ENCODE measurements at places on chromosomes 4 and X.

DNA sequence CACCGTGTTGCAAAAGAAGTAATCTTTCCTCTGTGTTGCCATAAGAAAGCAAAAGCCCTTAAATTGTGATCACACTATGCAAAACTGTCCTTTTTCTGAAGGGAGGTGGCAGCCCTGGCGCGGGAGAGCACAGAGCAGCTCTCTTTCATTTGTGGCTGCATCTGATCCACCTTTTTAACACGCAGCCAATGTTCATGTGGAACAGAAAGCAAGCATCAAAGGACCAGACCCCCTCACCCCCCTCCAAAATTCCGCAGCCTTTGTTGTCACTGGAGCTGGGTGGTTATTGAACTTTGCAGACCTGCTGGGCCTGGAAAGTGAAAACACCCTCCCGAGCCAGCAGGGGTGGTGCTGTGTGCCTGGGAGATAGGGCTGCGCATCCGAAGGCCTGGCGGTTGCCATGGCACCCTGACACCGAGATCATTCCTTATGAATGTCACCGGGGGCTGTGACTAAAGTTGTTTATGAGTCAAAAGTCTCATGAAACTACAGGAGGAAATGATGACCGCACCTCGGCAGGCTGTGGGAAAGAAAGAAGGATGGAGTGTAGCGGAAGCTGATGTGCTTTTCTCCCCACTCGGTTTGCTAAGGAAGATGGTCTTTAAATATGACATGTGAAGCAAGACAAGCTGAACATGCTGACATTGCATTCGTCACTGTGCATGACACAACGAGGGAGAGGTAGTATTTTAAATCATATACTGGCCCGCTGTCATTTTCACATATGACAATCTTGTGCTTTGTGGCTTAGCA lies 367.4 kb downstream of the UNC5C start:
- no peak for DNase-seq

DNA sequence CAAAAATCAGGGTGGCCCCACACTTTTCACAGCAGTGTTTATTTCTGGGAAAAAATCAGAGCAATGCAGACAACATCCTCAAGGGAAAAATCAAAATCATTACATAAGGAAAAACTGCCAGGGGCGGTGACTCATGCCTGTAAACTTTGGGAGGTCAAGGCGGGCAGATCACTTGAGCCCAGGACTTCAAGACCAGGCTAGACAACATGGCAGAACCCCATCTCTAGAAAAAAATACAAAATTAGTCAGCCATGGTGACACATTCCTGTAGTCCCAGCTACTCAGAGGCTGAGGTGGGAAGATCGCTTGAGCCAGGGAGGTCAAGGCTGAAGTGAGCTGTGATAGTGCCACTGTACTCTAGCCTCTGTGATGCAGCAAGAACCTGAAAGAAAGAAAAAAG lies 102.8 kb downstream of the NAF1 start:
- DNase-seq = peak; percentile 27

DNA sequence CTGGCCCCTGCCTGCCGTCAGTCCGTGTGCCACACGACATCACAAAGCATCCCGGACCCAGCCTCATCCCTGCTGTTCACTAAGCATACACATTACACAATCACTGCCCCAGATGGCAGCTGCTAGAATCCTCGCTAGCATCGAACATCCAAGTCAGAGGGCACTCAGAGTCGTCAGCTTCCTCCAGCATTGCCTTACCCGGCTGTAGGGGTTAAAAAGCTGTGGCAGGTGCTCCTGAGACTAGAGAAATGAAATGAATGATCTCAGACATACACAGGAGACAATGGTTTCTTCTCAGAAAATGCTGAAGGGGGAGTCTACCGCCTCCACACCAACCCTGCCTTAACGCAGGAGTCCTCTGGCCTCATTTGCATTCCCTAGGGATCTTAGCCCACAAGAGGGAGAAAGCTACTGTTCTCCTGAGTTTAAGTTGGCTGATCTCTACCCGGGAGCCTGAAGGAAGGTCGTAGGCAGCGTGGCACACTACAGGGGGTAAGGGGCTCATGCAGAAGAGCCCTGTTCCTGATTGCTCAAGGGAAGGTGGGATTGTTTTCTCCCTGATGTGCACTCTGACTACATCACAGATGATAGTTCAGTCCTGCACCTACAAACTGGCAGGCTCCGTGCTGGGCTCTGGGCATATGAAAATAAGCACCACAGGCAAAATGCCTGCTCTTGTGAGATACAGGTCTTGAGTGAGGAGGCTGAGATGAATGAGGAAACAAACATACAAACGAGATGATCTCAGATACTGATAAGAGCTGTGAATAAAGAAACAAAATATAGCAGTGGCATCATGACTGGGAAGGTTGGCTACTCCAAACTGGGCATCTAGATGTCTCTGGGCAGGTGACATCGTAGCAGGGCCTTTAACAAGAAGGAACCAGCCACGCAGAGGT lies 2.6 kb upstream of the KIAA0232 start:
- DNase-seq = no peak

DNA sequence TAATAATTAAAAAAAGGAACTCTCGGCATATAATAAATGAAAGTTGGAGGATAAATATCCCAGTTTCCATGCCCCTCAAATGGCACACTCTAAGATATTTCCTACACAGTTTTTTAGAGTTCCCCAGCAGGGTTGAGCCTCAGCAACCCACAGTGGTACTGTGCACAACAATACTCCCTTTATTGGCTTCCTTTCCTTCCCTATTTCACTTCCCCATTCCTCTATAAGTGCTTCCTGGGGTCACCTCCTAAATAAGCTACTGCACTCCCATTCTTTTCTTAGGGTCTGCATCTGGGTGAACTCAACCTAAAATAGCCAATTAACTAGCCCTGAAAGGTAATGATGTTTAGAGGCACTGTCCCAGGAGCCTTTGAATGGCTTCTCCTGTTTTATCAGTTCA lies 76.4 kb upstream of the NHS start:
- DNase-seq = no peak

DNA sequence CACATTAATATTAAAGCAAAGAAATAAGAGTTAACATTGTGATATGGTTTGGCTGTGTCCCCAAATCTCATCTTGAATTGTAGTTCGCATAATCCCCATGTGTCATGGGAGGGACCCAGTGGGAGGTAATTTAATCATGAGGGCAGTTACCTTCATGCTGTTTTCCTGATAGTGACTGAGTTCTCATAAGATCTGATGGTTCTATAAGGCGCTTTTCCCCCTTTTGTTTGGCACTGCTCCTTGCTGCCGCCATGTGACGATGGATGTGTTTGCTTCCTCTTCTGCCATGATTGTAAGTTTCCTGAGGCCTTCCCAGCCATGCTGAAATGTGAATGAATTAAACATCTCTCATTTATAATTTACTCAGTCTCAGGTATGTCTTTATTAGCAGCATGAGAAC lies 153.8 kb upstream of the GALNT7 start:
- DNase-seq = no peak

GRCh38 chr4:121219227-121219626 lies 55.1 kb upstream of the TNIP3 start:
- DNase-seq = no peak

DNA sequence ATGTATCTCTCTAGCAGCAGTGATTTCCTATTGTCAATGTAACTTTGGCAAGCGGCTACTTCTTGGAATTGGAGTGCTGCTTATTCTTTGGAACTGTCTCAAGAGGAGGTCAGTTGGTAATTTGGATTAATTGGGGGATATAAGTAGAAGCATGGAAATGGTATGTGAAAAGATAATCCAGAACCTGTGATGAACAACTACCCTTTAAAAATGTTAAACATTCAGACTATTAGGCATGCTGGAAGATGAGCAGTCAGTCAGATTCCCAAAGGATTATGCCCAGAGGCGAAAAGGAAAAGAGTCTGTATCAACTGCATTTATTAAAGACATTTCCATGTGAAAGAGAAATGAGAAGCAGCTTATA lies 62.5 kb downstream of the SEC24D start:
- no peak for DNase-seq

- no peak for DNase-seq
Measured at GRCh38 chr4:118758293-118758692, 73.1 kb downstream of the METTL14 start.

DNA sequence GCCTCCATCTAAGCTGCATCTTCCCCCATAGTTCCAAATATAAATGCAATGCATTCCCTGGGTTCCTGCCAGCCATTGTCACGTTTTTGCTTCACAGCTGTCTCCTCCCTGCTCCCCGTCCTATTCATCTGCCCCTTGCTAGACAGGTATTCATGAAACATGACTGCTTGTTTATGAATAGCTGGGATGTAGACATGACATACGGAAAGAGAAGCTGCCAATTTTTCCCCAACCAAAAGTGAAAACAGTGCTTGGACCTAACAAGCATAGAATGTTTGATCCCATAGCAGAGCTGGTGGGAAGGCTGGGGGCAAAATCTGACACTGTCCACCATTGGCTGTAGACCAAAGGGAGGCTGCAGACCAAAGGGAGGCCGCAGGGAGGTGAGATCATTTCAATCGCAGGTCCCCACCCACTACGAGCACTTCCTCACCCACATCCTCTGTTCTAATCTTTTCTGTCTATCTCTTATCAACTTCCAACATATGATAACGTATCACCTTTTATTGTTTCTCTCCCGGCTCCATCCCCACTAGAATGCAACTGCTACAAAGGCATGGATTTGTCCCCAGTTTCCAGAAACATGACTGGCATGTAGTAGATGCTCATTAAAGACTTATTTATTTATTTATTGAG lies 8.5 kb upstream of the GYG2 start:
- peak; percentile 9 for DNase-seq

DNA sequence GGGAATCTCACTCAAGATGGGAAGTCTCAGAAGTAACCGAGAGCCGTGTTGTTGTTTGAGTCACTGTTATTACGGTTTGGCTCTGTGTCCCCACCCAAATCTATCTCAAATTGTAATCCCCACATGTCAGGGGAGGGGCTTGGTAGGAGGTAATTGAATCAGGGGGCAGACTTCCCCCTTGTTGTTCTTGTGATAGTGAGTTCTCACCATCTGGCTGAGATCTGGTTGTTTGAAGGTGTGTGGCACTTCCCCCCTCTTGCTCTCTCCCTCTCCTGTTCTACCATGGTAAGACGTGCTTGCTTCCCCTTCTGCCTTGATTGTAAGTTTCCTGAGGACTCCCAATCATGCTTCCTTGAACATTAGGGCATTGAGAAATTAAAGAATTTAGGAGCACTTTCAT lies 37.0 kb downstream of the HAND2 start:
- no peak for DNase-seq

DNA sequence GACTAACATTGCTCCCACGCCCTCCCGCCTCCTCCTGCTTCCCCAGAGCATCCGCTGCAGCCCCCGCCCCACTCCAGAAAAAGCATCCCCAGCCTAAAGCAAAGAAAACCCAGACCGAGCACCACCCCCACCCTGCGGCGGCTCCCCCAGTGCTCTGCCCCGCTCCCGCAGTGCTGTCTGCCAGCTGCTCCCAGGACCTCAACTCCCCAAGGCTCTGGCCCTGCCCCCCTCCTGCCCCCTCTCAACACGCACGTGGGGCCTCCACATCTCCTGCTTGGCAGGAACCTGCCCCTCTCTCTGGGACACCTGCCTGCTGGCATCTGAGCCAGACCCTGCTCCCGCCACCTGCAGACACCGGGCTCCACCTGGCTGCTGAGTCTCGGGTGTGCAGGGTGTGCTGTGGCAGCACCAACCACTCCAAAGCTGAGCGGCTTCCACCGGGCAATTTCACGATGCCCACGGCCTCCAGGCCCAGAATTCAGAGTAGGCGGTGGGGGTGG lies 79.4 kb downstream of the FAM53A start:
- DNase-seq = no peak

GRCh38 chrX:13103188-13103913 lies 58.9 kb upstream of the FAM9C start:
- DNase-seq = peak; percentile 30

DNA sequence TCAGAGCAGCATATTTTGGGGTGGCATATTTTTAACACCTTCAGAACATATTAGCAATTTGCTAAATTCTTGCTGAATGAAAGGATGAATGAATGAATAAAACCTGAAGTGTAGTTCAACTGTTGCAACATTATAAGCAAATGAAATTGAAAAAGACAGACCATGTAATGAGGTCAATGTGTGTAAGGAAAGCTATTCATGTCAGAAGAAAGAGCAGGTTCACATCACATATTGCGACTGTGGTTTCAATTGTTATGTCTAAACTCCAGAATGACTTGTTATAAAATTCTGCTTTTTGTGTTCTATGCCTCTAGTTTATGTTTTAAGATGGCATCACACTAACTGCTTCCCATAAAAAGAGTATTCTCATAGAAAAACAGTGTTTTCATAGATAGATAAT lies 32.9 kb upstream of the DSPP start:
- no peak for DNase-seq

- no peak for DNase-seq
Measured at GRCh38 chrX:96464880-96465558, 219.6 kb upstream of the DIAPH2 start.

- no peak for DNase-seq
Measured at GRCh38 chrX:153780678-153781427, at the start of gene SRPK3. TSS of gene SRPK3 (plus strand) at chrX:153781041. CDS start at chrX:153781087, 46 bp downstream.

GRCh38 chr4:38154681-38155588 lies 194.7 kb downstream of the PTTG2 start:
- peak; percentile 86 for DNase-seq

DNA sequence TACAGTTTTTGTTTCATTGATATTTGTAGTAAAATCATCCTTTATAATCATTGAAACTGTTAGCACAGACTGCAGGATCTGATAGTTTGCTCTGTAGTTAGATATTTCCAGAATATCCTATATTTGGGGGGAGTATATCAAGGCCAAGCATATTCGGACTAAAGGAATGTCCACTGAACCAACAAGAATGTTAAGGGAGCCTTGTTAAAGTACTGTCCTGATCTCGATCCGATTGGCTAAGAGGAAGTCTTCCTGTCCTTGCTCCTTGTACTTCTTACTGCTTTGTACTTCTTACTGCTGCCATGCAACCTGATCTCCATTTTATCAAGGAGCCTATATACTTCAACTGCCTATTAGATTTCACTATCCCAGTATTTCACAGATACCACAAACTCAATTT lies 449.3 kb downstream of the RPA4 start:
- no peak for DNase-seq

DNA sequence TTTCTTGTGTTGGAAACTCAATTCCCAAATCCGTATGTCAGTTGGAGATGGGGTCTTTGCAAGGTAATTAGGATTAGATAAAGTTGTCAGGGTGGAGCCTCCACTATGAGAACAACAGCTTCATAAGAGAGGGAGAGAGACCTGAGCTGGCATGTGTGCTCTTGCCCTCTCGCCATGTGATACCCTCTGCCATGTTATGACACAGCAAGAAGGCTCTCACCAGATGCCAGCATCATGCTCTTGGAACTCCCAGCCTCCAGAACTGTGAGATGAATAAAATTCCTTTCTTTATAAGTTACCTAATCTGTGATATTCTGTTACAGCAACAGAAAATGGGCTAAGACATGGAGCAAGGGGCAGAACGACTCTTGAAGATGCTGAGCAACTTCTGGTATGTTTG lies 201.9 kb upstream of the BOD1L1 start:
- DNase-seq = peak; percentile 73

All from epithelial cell of esophagus (primary cell).